ENCODE measurements at places on chromosomes 7 and 10.

DNA sequence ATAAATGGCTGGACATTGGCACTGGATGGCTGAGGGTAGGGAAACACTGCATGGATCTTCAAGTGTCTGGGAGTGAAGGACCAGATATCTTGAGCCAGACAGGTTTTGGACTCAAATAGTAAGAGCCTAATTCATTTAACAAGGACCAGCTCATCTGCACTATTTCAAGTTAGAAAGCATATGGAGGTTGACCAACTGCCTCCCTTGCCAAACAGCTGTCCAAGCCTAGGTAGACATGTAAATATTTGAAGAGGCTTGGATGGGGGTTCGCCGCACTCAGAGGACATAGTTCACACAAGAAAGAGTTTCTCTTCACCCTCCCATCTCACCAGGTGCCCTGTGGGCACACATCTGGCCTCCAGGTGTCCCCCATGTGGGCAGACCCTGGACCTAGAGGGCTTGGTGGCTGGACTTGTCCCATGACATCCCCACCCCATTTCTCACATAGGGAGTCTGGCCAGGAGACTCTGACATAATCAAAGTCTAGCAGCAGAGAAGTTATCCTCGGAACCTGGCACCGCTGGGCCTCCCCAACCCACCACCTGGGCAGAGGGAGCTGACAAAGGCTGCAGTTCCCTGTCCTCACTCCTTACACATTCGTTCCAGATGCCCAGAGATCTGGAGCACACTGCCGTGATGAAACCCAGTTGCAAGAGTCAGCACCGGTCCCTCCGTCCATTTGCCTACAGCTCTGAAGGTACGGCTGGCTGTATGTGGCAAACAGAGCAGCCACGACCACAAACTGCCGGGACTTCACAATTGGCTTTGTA lies 116.9 kb upstream of the GDF10 start:
- DNase-seq: no peak

- no peak for DNase-seq
These were observed 11.6 kb downstream of the CHAT start for GRCh38 chr10:49625411-49625810.

DNA sequence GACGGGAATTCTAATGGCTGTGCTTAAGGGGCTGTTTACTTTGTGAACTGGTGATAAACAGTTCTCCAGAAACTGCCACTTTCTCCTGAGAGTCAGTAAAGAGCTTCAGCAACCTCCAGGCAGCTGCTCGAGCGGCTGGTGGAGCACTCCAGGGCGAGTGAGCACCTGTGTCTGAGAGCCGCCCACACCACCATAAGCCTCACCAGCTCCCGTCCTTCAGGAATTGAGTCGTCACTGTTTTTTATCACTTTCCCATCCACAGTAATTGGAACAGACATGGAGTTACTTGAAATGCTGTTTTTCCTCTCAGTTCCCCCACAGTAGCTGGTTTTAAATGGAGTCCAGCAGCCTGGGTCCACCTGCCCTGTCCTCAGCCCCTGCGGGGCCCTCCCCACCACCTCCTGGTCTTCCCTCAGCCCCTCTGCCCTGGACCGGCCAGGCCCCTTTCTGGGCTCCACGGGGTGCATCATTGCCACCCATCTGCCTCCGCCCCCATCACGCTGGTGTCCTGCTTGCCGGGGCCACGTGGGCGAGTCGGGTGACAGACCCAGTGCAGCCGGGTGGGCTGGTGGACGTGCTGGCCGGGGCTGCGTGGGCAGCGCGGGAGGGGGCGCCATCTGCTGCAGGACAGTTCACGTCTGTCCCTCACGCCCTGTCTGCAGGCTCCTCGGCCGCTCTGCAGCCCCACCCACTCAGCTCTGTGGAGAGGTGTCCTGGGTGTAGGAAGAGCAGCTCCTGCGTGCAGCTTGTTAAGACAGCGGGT lies 56.0 kb downstream of the NKX6-2 start:
- DNase-seq: no peak

DNA sequence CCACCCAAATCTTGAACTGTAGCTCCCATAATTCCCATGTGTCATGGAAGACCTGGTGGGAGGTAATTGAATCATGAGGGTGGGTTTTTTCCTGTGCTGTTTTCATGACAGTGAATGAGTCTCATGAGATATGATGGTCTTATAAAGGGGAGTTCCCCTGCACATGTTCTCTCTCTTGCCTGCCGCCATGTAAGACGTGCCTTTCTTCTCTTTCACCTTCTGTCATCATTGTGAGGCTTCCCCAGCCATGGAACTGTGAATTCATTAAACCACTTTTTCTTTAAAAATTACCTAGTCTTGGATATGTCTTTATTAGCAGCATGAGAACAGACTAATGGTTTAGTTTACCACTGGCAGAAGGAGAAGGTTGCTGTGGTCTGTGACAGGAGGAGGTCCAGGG lies 111.5 kb upstream of the RAB18 start:
- no peak for DNase-seq

- no peak for DNase-seq
These were observed 53.2 kb upstream of the ABLIM1 start for GRCh38 chr10:114711176-114711868.

DNA sequence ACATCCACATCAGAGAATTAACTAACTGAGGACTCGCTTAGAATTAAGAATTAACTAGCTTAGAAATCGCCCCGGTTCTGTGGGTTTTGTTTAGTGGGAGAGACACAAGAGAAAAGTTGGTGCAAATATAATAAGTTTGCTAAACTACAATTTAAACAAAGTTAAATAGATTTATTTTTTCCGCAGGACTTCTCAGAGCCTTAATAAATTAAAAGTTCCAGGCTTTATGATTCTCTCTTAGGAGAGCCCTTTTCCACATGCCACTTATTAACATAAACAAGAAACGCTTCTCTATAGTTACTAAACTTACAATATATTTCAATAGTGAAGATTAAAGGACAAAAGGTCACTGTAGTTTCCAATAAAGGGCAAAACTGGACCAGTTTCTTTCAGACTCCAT lies 100.0 kb downstream of the SLC25A13 start:
- DNase-seq: no peak

DNA sequence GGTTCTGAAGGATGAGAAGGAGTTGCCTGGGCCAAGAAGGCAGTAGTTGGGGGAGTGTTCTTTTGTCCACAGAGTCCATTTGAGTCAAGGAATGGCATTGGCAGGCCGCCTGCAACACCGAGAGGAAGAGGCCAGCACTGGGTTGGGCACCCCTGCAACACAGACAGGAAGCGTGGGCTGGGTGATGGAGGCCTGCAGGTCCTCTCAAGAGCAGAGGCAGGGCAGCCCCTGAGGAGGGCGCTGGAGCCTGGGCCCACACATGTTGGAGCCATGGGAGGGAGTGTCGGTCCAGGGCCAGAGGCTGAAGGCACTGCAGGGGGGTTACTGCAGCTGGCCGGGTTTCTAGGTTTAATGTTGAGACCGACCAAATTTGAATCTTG lies 137.3 kb downstream of the PTPN20 start:
- DNase-seq: no peak

DNA sequence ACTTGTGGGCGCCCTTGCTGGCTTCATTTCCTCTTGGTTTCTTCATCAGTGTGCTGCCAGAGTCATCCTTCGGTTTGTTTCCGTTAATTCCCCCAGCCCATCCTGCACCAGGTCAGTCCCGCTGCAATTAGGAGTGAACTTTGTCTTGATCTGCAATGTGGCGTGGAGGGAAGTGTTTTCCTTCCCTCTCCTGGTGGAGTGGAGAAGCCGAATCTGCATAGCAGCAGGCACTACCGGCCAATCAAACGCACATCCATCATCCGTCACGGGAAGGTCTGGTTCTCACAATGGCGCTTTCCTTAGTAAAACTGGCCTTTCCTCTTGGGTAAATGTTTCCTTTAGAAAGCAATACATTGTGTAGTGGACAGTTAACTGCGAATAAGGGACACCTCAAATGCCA lies 337.5 kb downstream of the CXCL12 start:
- no peak for DNase-seq

- no peak for DNase-seq
These were observed 274.5 kb downstream of the INHBA start for GRCh38 chr7:41428381-41428780.

- DNase-seq: no peak
These were observed 89.6 kb downstream of the EGFR start for GRCh38 chr7:55108401-55108800.

DNA sequence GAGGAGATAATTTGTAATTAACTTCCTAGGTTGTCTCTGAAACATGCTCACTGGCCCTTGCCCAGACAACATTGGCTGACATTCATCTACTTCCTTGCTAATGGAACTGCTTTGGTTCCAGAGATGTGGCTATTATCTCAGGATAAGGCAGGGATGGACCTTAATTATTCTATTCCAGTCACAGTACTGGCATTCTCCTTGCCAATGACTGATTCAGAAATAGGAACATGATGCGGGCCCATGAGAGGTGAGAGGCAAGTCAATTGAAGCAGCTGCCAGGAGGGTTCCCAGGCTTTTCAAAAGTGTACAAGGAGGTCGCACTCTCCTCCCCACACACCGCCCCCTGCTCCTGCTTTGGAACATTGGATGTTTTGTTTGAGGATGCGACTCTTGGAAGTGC lies 109.6 kb upstream of the DGKB start:
- no peak for DNase-seq

GRCh38 chr7:43872406-43873110 lies 3.2 kb upstream of the MRPS24 start:
- peak; percentile 69 for DNase-seq

DNA sequence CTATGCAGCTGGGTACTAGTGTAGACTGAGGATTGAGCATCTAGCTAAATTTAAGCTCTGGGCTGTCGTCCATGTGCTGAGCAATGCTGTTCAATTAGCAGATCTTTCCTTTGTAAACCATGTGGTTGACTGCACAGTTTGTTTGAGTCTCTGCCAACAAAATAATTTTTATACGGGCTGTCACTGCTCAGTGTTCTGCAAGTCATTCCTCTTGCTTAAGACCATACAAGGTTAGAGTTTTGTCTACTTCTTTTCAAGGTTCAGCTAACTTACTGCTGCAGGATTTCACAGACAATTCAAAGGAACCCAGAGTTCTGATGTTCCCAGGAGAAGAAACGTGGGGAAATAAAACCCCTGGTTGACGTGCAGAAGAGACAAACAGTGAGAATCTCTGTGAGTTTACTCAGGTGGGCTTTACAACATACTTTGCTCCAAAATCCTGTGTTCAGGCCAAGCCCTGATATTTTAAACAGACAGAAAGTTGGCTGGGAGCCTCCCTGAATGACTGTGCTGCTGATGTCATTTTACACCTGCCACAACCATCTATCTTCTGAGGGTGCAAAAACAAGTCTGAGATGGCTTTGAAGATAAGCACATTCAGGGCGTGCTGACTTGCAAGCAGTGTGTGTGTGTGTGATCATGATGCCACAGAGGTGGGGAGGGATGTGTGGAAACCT lies 177.1 kb upstream of the SVIL start:
- DNase-seq: peak; percentile 67

GRCh38 chr7:106201164-106201563 lies 83.6 kb downstream of the NAMPT start:
- DNase-seq: no peak

Data from eye (tissue), 1 donor.